Type B pancreatic cell (in vitro differentiated cells): ENCODE measurements at places on chromosomes 16 and 17. TPM values are rescaled to one million over a fixed set of nuclear protein-coding genes. Genes with fewer than 3 reads are reported as not detected.
A peak's percentile ranks its signal among the peaks of the same experiment; 100 is the strongest.

INPP5K gene
- total RNA-seq, result 21.2 and 29.7 TPM in 2 replicates

TLCD3B gene
- total RNA-seq, result 0.31 and 2.1 TPM in 2 replicates

- H3K4me3 ChIP-seq, result no peak overlapping the region
- DNase-seq, result no peak
These were observed 238.7 kb upstream of the TOX3 start for GRCh38 chr16:52785653-52786052.

DNA sequence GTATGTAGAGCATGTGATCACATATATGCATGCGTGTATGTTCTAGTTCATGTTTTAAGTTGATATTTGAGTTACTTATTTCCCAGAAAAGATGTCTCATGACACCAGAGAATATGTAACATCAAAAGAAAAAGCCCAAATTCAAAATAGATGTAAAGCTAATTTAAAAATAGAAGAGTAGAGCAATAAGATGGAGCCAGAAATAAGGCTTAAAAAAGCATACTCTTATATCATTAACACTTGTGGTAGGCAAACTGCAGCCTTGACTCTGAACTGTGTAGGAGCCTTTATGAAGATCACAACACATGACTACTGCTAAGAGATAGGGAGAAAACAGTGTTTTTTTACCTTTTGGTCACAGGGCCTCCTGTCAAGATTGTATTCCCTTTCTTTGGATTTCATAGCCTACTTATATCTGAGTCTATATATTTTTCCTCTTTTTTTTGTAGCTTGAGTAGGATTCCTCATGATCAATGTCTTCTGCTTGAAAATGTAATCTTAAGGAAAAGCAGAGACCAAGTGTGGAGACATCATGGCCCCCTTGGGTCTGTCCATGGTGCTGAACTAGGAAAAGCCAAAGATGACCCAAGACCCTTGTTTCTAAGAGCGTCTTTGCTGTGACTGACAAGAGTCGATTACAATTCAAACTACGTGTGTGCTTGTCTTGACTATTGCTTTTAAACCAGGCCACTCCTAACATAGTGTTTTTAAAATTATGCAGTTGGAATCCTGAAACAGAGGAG is 390.4 kb downstream of the SHISA9 start:
- no peak for DNase-seq
- no peak overlapping the region for H3K4me3 ChIP-seq
- H3K4me1 ChIP-seq, result no peaks in the 10 kb centered on the region
- peaks cover 3% of the 10 kb centered on the region for H3K27me3 ChIP-seq
- no peaks in the 10 kb centered on the region for H3K36me3 ChIP-seq
- H3K27ac ChIP-seq, result no peak overlapping the region

- H3K36me3 ChIP-seq, result no peaks in the 10 kb centered on the region
- no peaks in the 10 kb centered on the region for H3K27me3 ChIP-seq
- peak; percentile 22 for DNase-seq
- peaks cover 22% of the 10 kb centered on the region for H3K4me1 ChIP-seq
- H3K27ac ChIP-seq, result no peak overlapping the region
These were observed 73.1 kb upstream of the AXIN2 start for GRCh38 chr17:65634533-65634932.

KRTAP4-9 gene
- not detected in 2 replicates for total RNA-seq
